ENCODE measurements at places on chromosomes 2 and 18. TPM values are rescaled to one million over a fixed set of nuclear protein-coding genes. Genes with fewer than 3 reads are reported as not detected.

DNA sequence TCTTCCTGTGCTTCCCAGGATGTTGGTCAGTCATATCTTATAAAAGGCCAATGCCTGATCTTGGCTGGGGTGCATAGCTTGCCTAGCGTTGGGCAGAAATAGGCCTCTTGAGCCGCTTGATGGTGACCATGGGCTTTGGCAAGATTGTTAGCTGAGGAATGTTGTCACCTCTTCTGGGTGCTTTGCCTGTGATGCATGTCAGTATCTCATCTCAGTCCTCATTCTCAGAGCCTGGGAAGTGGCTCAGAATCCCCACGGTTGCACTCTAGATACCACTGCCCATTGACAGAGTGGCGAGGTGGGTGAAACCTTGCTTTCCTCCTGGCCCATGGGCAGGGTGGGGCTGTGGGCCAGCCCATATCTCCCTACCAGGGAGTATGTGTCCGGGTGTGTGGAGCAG, 79.2 kb upstream of the MGAT5 start:
- H3K4me1 ChIP-seq: peaks cover 39% of the 10 kb centered on the region
- no peaks in the 10 kb centered on the region for H3K36me3 ChIP-seq
- no peak for DNase-seq
- H3K4me3 ChIP-seq: no peak overlapping the region
- no peak overlapping the region for H3K27ac ChIP-seq

DNA sequence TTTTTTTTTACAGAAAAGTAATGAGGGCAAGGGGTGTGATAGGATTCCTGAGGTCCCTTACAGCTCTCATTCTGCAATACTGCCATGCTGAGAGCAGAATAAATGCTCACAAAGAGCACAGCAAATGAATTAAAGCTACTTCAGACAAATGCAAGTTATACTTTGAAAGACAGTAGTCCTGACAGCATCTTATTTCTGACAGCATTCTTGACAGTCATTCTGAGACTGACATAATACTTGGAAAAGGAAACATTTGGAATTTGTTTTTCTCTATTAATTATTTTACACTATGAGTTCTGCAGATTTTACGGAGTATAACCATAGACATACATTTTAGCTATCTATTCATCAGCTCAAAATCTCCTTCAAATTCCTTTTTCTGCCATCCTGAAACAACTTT, 935.2 kb upstream of the FAM98A start:
- H3K4me1 ChIP-seq: no peaks in the 10 kb centered on the region
- DNase-seq: no peak
- H3K27me3 ChIP-seq: no peaks in the 10 kb centered on the region
- no peak overlapping the region for H3K4me3 ChIP-seq
- H3K27ac ChIP-seq: no peak overlapping the region

GRCh38 chr2:204608237-204608939, 63.1 kb downstream of the PARD3B start:
- H3K4me3 ChIP-seq: no peak overlapping the region
- DNase-seq: no peak
- H3K27ac ChIP-seq: peak overlapping the region; percentile 36

GRCh38 chr2:4272261-4272858, 569.0 kb downstream of the DCDC2C start:
- no peak overlapping the region for H3K4me3 ChIP-seq
- peaks cover 5% of the 10 kb centered on the region for H3K4me1 ChIP-seq
- no peaks in the 10 kb centered on the region for H3K36me3 ChIP-seq
- H3K27me3 ChIP-seq: no peaks in the 10 kb centered on the region
- no peak for DNase-seq

DNA sequence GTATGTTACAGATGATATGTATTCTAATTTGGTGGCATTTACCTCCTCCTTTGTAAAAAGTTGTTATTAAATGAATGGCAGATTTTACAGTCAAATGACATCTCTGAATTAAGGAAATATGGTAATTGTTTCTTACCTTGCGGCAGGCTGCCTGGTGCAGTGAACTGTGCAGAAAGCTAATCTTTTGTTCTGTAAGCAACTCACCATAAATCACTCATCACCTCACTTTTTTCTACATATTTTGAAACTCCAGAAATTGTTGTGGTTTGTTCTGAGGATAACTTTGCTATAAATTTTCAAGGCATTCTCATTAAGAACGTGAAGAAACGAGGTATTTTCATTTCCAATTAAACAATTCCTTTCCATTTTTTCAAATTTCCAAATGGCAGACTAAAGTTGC, 52.7 kb downstream of the ST6GAL2 start:
- no peaks in the 10 kb centered on the region for H3K4me1 ChIP-seq
- H3K36me3 ChIP-seq: no peaks in the 10 kb centered on the region
- no peak overlapping the region for H3K4me3 ChIP-seq
- H3K27ac ChIP-seq: no peak overlapping the region

DNA sequence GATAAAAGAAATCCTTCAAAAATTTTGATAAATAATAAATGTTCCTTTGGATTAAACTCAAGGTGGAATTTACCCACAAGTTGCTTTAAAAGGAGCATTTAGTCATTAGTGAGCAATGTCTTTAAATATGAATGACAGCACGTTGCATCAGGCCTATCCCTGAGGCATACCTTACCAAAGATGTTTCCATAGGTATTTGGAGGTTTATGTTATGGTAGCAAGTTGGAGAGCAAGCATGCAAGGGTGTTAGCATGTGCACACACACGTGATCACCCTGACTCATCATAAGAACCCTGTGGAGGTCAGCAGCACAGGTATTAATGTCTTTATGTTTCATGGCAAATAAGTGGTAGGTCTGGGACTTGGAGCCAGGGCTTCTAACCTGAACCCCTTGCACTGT, 159.9 kb downstream of the ACTR3 start:
- no peak overlapping the region for H3K4me3 ChIP-seq
- H3K4me1 ChIP-seq: no peaks in the 10 kb centered on the region
- peaks cover 16% of the 10 kb centered on the region for H3K27me3 ChIP-seq

- no peaks in the 10 kb centered on the region for H3K27me3 ChIP-seq
- no peak for DNase-seq
- H3K27ac ChIP-seq: peak overlapping the region; percentile 73
- no peaks in the 10 kb centered on the region for H3K4me1 ChIP-seq
Measured at GRCh38 chr2:223805008-223805407, 32.4 kb downstream of the AP1S3 start.

Gene TBC1D8
- total RNA-seq: 48.1 TPM

Gene WDR33
- 46.7 TPM for total RNA-seq

Gene PPIG
- total RNA-seq: 64.7 TPM

Gene UGT1A8
- total RNA-seq: not detected
